ENCODE measurements at places on chromosomes 5 and 9.

DNA sequence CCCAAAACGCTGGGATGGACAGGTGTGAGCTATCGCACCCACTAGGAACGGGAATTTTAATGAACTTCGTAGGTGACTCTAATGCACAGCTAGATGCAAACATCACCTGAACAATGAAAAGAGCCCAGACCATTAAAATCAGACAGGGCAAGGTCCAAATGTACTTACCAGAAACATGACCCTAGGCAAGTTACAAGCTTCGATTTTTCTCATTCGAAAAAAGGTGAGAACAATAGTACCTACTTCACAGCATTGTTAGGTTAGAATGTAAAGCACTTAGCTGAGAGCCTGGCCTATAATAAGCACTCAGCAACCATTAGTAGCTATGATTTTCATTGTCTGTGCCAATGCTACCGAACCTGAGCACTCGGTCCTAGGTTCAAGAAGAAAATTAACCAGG is 5.8 kb upstream of the KLHL3 start:
- DNase-seq: no peak

GRCh38 chr5:67887748-67888161 is 327.8 kb upstream of the PIK3R1 start:
- DNase-seq: no peak

DNA sequence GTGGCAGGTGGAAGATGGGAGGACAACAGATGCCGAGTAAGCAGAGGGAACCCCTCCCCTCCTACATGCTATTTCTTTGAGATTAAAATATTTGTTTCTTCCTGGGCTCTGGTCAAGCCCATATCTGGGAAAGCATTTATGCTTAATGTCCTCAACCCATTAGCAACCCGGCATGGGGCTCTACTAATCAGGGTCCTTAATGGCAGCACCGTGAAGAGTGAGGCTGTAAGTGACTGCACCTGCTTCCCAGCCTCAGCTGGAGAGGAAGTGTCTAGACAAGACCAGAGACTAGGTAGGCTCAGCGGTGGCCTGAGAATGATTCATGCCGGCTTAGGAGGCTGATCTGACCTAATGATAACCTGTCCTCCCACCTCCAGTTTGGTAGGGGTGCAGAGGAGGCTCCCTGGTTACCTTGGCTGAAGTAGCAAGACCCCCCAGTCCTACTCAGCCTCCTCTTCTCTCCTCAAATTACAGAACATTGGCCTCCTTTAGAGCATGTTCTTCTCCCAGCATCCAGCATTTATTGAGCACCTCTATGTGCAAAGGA is 61.3 kb upstream of the HSPA9 start:
- DNase-seq: no peak

GRCh38 chr5:1240496-1241260 is 15.5 kb downstream of the SLC6A18 start:
- no peak for DNase-seq

DNA sequence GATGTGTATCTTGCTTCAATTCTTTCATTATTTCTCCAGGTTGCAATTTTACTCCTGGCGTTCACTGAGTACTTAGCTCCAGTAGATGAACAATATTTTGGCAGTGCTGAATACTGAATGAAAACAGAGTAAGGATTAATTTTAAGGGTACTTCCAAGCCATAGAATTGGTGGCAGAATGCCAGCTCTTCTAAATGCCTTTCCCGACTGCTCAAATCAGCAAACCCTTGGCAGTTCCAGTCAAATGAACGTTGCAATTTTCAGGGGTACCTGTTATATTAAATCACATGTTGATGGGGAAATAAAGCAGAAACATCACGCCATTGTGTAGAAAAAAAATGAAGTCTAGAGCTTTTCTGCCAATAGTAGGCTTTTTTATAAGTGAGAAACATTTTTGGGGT is 282.4 kb upstream of the RPS23 start:
- DNase-seq: no peak

- DNase-seq: no peak
Observed at GRCh38 chr5:61130289-61130688, 32.0 kb downstream of the SMIM15 start.

- DNase-seq: peak; percentile 25
Observed at GRCh38 chr5:154850255-154851062, at the start of gene FAXDC2. FAXDC2 (minus strand) TSS chr5:154850603; CDS start chr5:154838178, 12,425 bp downstream.

DNA sequence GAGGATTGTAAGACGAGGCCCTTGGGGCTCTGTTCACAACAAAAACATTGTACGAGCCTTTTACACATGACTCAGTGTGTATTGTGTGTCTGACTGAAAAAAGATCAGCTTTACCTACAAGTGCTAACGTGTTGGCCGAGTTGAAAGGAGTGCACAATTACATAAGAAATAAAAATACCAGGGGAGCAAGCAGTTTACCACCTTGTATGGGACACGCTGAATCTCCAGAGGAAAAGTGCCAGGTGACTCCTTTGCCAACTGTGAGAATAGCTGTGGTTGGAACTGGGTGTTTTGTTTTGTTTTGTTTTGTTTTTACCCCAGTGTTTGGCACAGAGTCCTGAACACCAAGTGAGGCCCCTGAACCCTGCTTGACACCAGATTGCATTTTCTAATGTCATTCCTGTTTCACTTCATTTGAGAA is 32.8 kb upstream of the ZSWIM6 start:
- DNase-seq: no peak

DNA sequence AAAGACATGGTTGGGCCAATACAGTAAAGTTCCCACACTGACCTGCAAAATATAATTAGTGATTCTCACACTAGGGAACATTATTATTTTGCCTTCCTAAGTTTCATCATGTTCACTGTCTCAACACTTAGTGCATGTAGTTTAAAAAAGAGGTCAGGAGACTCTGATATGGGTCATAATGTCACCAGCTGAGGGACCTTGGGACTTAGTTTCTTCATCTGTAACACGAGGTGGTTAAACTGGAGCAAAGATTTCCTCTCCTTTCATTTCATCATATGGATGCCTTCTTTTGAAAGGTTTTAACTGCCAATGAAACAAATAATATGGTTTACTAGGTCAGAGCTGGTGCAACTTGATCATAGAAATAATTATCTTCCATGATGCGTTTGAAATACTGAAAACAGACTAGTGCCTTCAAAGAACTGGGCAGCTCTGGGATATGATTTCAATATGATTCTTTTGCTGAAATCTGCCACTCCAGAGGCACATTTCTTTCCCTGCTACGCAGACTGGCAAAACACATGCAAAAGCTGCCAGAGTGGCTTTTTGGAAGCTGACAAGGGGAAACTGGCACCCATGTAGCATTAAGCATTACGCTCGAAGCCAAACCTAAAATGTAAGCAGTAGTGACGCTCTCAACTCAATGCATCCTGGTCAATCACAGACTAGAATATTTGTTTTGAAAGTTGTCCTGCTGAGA is 20.8 kb downstream of the RETREG1 start:
- no peak for DNase-seq

DNA sequence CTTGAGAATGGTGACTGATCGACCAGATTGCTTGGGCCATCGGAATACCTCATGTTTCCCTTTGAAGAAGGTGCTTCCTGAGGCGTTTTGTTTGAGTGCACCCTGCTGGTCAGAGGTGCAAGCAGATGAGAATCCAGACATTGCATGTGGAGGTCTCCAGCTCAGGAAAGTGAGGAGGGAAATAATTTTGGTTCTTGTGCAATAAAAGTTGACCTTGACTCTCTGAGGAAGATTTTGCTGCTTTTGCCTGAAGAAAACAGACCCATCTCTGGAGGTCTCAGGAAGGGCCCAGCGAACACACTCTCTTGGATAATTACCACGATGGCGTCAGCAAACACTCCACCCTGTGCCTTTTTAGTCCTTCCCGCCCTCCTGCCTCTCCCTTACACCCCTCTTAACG is 69.7 kb downstream of the GRAMD2B start:
- no peak for DNase-seq

- DNase-seq: no peak
Observed at GRCh38 chr5:9331372-9331771, 214.5 kb downstream of the SEMA5A start.

DNA sequence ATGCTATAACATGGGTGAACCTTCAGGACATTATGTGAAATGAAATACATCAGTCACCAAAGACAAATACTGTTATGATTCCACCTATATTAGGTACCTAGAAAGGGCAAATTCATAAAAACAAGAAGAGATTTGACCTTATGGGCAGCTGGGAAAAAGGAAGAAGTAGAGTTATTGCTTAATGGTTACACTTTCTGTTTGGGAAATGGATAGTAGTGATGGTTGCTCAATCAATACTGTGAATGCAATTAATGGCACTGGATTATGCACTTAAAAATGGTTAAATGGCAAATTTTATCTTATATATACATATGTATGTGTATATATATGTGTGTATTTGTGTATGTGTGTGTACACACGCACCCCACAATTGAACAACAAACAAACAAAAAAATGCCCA is 15.2 kb downstream of the FKBP15 start:
- DNase-seq: no peak

DNA sequence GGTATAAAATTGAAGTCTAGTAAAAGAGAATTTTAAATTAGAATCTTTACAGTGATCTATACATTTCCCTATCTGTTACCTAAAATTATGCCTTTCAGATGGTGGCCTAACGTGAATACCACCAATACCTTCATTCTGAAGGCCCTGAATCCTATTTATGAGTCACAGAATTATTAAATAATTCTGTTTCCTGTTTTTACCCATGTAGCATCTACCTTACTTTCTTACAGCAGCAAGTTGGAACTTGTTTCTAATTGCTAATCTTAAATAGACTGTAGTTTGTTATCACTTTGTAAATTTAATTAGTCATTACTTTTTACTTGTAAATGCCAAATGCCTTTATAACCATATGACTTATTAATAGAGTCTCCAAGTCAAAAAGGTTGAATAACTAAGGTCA is 135.0 kb downstream of the PDE4D start:
- no peak for DNase-seq

DNA sequence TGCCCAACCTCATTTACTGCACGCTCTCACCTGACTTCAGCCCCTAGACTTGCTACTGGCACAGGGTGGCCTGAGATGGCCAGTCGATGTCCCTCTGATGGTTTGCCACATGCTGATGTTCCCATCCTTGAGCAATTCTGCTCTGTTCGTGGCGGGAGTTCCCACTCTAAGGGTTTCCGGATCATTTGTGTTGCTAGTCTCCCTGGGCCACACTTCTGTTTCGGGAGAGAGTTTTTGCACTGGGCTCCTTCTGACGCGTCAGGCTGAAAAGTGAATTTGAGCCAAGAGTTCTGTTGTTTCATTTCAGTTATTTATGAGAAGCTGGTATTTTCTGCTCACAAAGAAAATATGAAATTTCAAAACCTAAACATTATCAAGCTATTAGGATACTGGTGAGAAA is 597.7 kb downstream of the BNC2 start:
- no peak for DNase-seq

- DNase-seq: no peak
Observed at GRCh38 chr9:96135076-96135752, 166.8 kb downstream of the HSD17B3 start.

DNA sequence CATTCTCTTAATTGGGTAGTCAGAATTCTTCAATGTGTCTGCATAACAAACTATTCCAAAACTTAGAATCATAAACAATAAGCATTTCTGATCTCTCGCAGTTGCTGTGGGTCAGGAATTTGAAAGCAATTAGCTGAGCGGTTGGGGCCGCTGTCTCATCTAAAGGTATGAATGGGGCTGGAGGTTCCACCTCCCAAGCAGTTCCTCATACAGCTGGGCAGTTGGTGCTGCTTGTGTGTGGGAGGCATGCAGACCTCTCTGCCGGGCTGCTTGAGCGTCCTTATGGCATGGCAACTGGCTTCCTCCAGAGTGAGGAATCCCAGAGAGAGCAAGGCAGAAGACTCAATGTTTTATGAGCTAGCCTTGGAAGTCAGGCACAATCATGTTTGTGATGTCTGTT is 30.2 kb upstream of the SEMA4D start:
- DNase-seq: no peak

- no peak for DNase-seq
Observed at GRCh38 chr5:167413506-167413905, 877.9 kb upstream of the WWC1 start.

- no peak for DNase-seq
Observed at GRCh38 chr9:78811622-78812276, 514.8 kb downstream of the PSAT1 start.

- DNase-seq: no peak
Observed at GRCh38 chr5:142178651-142179050, 70.1 kb downstream of the NDFIP1 start.

DNA sequence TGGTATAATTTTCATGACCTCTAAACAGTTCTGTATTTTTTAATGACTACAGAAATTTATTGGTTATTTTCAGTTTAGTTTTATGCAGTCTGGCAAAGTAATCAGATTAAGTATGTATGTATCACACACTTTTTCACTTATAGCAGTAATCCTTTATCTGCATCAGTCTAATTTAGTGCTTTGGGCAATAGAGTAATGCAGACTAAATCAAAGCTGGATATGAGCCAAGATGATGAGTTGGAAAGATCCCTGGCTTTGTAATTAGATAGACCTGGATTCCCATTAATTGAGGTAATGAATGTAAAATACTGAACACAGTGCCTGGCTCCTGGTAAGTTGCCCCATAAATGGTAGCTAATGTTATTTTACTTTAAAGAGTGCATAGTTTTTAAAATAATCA is 215.4 kb upstream of the TLX3 start:
- no peak for DNase-seq

- no peak for DNase-seq
Observed at GRCh38 chr9:124621371-124622328, 114.5 kb upstream of the NR5A1 start.

GRCh38 chr5:71757590-71758543 is 38.8 kb downstream of the CARTPT start:
- DNase-seq: no peak

DNA sequence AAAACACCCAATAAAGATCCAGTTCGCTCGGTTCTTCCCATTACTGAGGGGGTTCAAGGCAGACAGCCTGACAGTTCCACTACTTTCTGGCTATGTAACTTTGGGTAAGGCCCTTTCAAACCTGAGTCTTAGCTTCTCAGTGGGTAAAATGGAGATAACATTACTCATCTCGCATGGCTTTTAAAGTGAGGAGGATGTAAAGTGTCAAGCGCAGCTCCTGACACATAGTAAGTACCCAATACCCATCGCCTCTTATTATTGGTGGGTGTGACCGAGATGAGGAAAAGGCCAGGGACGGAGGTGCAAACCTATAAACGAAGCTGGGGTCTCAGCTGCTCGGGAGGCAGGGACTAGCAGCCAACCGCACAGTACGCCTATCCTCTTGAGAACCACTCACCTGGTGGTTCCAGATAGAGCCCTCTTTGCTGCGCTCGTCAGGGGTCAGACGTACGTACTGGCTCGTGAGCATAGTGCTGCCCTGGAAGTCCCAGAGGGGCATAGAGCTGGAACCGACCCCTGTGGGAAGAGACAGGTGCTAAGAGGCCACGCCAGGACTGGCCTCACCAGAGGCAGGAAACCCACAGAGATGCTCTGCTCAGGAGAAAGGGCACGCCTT is 584 bp downstream of the LMAN2 start:
- DNase-seq: no peak

GRCh38 chr9:37914154-37914551 is 10.2 kb upstream of the SLC25A51 start:
- no peak for DNase-seq

- no peak for DNase-seq
Observed at GRCh38 chr9:26243726-26244125, 565.5 kb upstream of the TUSC1 start.

- DNase-seq: no peak
Observed at GRCh38 chr5:112418659-112419163, 366 bp downstream of the EPB41L4A start.

GRCh38 chr9:86997156-86997555 is 49.9 kb upstream of the GAS1 start:
- no peak for DNase-seq

- DNase-seq: no peak
Observed at GRCh38 chr9:83132768-83133167, 69.8 kb upstream of the RASEF start.

GRCh38 chr9:8207596-8207995 is 408.0 kb upstream of the DMAC1 start:
- DNase-seq: no peak
